ENCODE measurements at places on chromosomes 16 and 17.
A peak's percentile ranks its signal among the peaks of the same experiment; 100 is the strongest.

GRCh38 chr17:80519091-80519781 is 25.4 kb upstream of the RPTOR start:
- H3K27me3 ChIP-seq = no peaks in the 10 kb centered on the region
- H3K4me1 ChIP-seq = no peaks in the 10 kb centered on the region

DNA sequence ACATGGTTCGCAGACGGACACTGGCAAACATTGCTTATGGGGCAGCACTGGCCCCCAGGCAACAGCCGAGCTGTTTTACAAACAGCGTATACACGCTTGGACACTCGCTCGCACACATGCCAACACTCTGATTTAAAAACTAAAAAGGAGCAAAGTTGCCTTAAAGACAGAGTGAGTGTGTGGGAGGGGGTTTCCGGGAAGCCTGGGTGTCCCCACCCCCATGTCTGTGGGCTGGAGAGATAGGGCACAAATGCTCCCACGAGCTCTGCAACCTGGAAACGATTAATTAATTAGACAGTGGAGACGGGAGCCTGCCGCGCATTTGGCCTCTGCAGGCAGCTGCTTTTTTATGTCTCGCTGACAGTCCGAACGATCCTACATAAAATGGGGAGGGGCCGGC is 107.9 kb upstream of the ZNF469 start:
- no peaks in the 10 kb centered on the region for H3K4me1 ChIP-seq
- DNase-seq = no peak
- no peaks in the 10 kb centered on the region for H3K36me3 ChIP-seq
- no peak overlapping the region for H3K4me3 ChIP-seq
- H3K27ac ChIP-seq = no peak overlapping the region

DNA sequence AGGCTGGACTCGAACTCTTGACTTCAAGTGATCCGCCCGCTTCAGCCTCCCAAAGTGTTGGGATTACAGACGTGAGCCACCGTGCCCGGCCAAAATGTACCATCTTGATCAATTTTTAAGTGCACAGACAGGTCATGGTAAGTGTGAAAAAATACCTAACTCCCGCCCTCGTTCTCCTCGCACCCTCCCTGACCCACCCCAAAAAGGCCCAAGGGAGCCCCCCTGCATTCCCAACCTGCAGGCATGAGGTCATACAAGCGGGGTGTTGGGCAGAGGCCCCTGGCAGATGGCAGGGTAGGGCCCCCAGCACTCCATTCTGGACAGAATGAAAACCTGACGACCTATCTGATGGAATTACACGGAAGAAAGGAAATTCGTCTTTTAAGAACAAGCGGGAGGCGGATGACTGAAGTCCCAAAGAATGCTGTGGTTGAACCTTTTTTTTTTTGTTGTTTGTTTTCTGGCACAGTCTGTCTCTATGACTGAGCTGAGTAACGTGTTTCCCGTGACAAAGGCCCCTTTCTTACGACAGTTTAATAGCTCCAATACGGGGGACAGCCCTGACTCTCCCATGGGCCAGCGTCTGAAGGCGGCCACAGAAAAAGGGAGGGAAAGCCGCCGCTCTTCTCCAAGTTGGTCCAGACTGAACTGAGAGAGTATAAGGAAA is 376.4 kb downstream of the SLC39A11 start:
- no peaks in the 10 kb centered on the region for H3K36me3 ChIP-seq
- no peak for DNase-seq
- no peak overlapping the region for H3K27ac ChIP-seq
- H3K27me3 ChIP-seq = no peaks in the 10 kb centered on the region

DNA sequence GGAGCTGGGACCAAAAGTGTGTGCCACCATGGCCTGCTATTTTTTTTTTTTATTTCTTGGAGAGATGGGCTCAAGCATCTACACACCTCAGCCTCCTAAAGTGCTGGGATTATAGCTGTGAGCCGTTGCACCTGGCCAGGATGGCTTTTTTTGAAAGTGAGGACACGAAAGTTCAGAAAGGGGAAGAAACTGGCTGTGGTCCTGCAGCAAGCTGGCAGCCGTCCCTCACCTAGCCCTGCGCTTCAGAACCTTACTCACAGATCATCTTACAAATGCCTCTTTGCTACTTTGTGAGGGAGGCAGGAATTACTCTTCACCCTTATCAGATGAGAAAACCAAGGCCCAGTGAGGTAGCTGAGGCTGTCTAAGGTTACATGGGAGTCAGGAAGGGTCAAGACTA is 4.5 kb upstream of the PPY start:
- H3K4me3 ChIP-seq = no peak overlapping the region
- no peaks in the 10 kb centered on the region for H3K36me3 ChIP-seq
- H3K27ac ChIP-seq = no peak overlapping the region
- H3K4me1 ChIP-seq = peaks cover 6% of the 10 kb centered on the region
- H3K27me3 ChIP-seq = peaks cover 41% of the 10 kb centered on the region

DNA sequence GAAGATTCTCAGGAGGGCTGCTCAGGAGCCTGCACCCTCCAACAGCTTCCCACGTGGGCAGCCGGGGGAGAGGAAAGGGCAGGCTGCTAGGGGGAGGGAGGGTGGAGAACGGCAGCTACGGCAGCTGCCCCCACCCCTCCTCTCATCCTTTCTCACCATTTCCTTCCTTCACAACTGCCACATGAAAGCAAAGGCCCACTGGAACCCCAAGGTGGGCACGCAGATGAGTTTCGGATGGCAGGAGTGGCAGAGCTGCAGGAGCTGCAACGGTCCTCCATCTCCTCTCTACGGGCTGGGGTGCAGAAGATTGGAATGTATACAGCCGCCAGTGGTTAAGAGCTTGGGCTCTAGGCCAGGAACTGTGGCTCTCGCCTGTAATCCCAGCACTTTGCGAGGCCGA is 77.7 kb downstream of the GAS7 start:
- no peak overlapping the region for H3K27ac ChIP-seq
- peaks cover 56% of the 10 kb centered on the region for H3K4me1 ChIP-seq
- H3K36me3 ChIP-seq = no peaks in the 10 kb centered on the region
- no peak for DNase-seq
- H3K27me3 ChIP-seq = no peaks in the 10 kb centered on the region

GRCh38 chr17:27463235-27463677 is 7.0 kb downstream of the KSR1 start:
- no peak overlapping the region for H3K4me3 ChIP-seq
- H3K4me1 ChIP-seq = peaks cover 50% of the 10 kb centered on the region
- no peak for DNase-seq
- no peaks in the 10 kb centered on the region for H3K36me3 ChIP-seq
- H3K27me3 ChIP-seq = no peaks in the 10 kb centered on the region

DNA sequence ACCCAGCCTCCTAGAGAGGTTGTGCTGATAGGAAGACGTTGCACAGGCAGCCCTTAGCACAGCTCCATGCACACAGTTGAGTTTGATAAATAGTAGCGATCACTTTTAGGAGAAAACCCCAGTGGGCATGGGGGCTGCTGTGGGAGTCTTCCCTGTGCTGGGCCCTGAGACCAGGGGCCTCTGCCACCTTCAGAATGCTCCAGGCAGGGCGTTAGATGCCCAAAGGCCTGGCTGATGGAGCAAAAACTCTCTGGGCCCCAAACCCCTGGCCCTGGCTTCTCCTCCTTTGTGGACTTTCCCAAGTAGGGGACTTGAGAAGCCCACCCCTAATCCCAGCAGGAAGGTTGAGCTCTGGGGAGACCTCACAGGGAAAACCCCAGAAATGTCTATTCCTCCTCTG is 14.3 kb upstream of the SLC4A1 start:
- H3K4me1 ChIP-seq = peaks cover 22% of the 10 kb centered on the region
- no peak overlapping the region for H3K4me3 ChIP-seq
- DNase-seq = no peak
- no peaks in the 10 kb centered on the region for H3K36me3 ChIP-seq

- no peaks in the 10 kb centered on the region for H3K36me3 ChIP-seq
- H3K27me3 ChIP-seq = no peaks in the 10 kb centered on the region
- H3K27ac ChIP-seq = no peak overlapping the region
- H3K4me3 ChIP-seq = no peak overlapping the region
- no peak for DNase-seq
Measured at GRCh38 chr17:76597156-76598003, 11.7 kb upstream of the ST6GALNAC2 start.

DNA sequence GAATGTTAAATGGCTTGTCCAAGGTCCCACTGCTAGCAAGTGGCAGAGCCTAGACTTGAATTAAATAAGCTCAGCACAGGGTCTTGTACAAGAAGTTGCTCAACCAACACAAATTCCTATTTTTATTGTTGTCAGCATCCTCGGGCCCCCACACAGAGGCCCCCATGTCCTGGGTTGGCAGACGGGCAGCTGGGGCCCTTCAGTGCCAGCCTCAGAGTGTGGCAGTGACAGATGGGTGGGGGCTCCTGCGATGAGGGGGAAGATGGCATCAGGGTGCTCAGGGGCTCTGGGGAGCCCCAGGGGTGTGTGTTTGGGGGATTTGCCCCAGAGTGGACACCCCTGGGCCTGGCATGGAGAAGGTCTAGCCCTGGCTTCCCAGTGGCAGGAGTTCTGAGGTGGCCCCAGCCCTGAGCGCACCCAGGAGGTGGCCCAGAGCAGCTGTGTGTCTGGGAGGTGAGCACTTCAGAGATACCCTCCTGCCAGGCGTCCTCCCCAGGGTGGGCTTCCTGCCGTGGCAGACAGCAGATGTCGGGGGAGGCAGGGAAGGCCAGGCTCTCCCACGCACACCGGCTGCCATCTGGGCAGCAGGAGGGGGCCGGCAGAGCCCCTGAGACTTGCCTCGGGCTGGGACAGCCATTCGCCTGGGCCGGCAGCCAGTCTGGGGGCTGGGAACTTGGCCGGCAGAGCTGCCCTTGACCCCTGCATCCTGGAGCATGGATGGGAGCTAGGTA is 150.8 kb downstream of the C16orf78 start:
- H3K4me3 ChIP-seq = no peak overlapping the region
- H3K27me3 ChIP-seq = no peaks in the 10 kb centered on the region
- H3K27ac ChIP-seq = no peak overlapping the region
- no peaks in the 10 kb centered on the region for H3K36me3 ChIP-seq
- no peak for DNase-seq

DNA sequence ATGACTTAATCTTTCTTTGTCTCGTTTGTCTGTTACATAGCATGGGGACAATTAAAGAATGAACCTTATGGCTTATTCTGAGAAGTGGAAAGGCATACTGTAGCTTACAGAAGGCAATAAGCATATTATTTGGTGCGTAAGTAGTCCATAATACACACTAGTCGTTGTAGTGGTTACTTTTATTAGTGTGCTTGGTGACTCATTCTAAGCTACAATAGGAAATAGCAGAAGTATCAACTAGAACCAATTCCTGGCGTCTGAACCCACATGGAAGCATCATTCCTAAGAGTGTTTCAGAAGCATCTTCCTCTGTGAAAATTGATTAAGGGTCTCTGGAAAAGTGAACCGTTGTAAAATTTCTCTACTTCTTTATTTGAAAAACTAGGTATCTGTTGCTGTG is 777.8 kb upstream of the EEF2KMT start:
- no peak overlapping the region for H3K4me3 ChIP-seq
- H3K27ac ChIP-seq = no peak overlapping the region
- no peaks in the 10 kb centered on the region for H3K4me1 ChIP-seq
- H3K36me3 ChIP-seq = no peaks in the 10 kb centered on the region
- H3K27me3 ChIP-seq = no peaks in the 10 kb centered on the region

GRCh38 chr16:52383640-52384292 is 163.2 kb downstream of the TOX3 start:
- H3K4me3 ChIP-seq = no peak overlapping the region
- no peak for DNase-seq
- H3K36me3 ChIP-seq = no peaks in the 10 kb centered on the region
- no peaks in the 10 kb centered on the region for H3K4me1 ChIP-seq
- H3K27me3 ChIP-seq = no peaks in the 10 kb centered on the region

DNA sequence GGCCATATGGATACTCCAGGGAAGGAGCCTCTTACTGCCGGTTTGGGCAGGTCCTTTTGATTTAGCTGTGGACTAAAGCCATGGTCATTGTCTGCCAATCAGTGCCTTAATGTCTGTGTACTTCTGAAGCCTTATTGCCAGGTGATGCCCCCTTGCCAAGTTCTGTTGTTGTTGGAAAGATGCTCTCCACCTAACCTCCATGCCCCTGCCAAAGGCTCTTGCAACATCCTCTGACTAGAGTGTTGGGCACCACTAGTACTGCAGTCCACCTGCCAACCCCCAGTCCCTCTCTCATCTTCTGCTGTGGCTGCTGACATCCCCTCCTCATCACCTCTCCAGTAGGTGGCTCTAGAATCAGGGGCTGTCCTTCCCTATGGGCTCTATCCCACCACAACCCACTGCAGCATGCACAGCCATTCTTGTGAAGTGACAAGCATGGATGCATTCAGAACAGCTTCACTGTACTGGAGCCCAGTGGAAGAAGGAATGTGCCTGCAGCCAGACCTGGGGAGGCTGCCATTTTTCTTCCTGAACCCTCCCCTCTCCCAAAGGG is 375.3 kb upstream of the CDH5 start:
- H3K4me3 ChIP-seq = no peak overlapping the region
- no peaks in the 10 kb centered on the region for H3K27me3 ChIP-seq
- no peak overlapping the region for H3K27ac ChIP-seq
- no peaks in the 10 kb centered on the region for H3K36me3 ChIP-seq
- H3K4me1 ChIP-seq = no peaks in the 10 kb centered on the region
- DNase-seq = no peak

- peak overlapping the region; percentile 73 for H3K27ac ChIP-seq
Measured at GRCh38 chr16:31351246-31351941, 3.6 kb upstream of the ITGAX start.

DNA sequence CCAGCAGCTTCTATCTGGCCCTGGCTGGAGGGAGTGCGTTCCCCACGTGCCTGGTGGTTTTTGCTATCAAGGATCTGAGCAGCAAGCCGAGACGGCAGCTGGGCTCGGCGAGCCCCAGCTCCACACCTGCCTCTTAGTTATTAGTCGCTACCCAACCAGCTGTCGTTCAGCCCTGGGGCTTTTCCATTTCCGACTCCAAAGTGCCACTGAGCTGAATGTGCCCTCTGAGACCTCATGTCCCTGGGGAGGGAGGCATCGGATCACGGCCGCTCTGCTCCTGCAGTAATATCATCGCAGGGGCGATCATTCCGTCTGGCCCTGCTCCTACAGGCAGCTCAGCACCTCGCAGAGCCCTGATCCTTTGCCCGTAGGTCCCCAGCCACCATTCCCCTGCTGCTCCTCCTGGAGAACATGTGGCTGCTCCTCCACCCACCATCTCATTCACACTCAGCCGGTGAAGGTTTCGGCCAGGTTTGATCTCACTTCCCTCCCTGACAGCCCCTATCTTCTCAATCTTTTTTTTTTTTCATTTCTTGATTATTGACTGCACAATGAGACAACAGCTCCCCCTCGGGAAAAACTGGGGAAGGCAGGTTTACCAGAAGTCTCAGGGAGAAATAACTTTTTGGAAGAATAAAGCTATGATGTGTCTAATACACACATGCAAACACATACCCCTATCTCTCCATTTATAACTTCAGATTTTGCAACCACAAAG is 86.7 kb downstream of the ZFHX3 start:
- peaks cover 27% of the 10 kb centered on the region for H3K36me3 ChIP-seq
- H3K27ac ChIP-seq = no peak overlapping the region
- H3K27me3 ChIP-seq = no peaks in the 10 kb centered on the region
- H3K4me3 ChIP-seq = no peak overlapping the region

- peaks cover 4% of the 10 kb centered on the region for H3K4me1 ChIP-seq
- no peaks in the 10 kb centered on the region for H3K36me3 ChIP-seq
- peak overlapping the region; percentile 38 for H3K27ac ChIP-seq
- no peak for DNase-seq
- no peaks in the 10 kb centered on the region for H3K27me3 ChIP-seq
Measured at GRCh38 chr16:11310997-11311561, 29.9 kb upstream of the PRM1 start.

Measured in left lung (tissue), 14 donors.